ENCODE measurements at places on chromosomes 12 and 14.

GRCh38 chr14:81432219-81432661 is 32.1 kb upstream of the STON2 start:
- DNase-seq = no peak

DNA sequence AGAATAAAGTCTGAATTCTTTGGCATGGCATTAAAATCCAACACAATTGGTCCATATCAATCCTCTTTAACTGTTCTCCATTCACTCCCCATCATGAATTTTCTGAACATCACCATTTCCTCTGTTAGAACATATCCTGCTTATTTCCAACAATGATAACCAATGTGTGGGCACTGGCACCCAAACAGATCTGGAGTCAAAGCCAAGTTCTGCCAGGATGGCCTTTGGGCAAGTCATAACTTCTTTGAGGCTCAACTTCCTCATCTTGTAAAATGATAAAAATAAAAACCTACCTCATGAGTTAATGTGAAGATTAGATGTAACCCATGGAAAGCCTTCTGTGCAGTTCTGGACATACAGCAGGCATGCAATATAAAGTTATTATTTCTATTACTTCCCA is 12.5 kb downstream of the PAWR start:
- DNase-seq = no peak

DNA sequence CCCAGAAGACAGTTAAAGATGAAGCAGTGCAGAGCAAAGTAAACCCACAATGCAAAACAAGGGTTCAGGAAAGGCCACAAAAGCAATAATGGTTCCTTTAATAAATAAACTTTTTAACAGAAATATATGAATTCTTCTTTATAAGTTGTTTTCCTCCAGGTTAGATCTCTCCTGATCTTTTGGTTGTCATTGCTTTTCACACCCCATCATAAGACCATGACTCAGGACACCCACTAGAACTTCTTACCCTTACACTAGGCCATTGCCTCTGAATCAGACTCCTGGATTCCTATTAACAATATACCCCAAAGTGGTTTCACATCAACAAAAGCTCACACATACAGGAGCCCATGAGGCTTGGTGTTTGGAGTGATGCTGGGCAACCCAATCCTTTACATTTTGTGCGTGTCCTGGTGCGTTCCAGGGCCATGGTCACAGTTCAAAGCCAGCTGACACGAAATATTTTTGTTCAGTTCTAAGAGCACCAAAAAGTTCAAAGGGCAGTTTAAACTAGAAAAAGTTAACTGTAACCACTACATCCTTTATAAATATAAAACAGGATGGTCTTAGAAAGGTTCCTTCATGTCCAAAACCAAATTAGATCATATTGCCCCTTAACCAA is 187.0 kb downstream of the EPS8 start:
- DNase-seq = no peak

DNA sequence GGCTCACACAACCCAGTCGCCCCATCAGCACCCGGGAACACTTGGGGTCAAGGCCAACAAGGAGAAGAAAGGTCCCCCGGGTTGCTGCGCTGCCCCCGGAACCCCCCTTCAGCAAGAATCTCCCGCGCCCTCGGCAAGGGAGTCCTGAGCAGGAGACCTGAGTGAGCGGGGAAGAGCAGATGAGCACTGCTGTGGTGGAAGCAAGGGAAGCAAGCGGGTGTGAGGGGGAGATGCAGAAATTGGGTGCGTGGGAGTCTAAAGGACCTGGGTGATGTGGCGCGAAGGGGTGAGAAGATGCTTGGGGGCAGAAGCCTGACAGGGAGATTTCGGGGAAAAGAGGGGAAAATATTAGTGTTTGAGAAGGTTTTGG is 105.5 kb upstream of the PRB2 start:
- no peak for DNase-seq

GRCh38 chr12:132146098-132146497 is 1.8 kb downstream of the NOC4L start:
- no peak for DNase-seq

- DNase-seq = no peak
Measured at GRCh38 chr14:51865953-51866747, 5.7 kb downstream of the GNG2 start.

GRCh38 chr12:132657004-132657727 is 30.0 kb downstream of the POLE start:
- no peak for DNase-seq
